ENCODE measurements at places on chromosomes 1 and 21.

- DNase-seq = no peak
Observed at GRCh38 chr1:119541389-119541788, 34.4 kb downstream of the HSD3B1 start.

DNA sequence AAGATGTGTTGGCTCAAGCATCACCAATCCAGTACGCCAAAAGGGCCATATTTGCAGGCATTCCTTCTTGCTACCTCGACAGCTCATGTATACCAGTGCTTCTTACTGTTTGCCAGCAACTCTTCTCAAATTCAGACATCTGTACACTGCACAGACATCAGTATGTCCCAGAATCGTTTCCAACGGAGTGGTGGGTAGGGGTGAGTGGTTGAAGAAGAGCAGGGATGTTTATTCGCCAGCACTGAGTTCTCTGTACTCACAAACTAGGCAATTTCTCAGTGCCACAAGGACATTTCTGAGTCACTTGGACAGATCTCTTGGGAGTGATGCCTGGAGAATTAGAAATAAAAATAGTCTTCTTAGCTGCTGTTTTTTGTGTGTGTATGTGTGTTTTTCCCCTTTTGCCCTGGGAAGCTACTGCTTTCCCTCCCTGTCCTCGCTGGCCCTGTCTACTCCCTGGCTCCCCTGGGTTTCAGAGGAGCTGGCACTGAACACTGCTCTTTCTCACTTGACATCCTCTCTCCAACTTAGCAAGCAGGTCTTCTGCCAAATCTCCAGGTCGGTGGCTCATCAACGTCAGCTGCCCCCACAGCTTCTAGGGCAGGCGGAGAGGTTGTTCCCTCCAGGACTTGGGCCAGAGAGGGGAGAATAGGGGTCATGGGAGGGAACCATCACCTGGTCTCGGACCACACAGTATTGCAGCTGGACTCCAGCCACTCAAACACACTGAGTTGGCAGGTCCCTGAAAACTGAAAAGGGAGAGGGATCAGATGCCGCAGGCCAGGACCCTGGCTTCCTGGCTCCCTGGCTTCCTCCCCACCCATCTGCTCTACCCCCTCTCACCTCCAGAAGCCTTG is 90.5 kb downstream of the NMNAT2 start:
- DNase-seq = no peak

GRCh38 chr1:226526801-226527595 is 21.6 kb upstream of the STUM start:
- no peak for DNase-seq

GRCh38 chr1:89271341-89272015 is 1.2 kb downstream of the GBP5 start:
- DNase-seq = no peak

- no peak for DNase-seq
Observed at GRCh38 chr1:232149287-232150201, 480.4 kb downstream of the SIPA1L2 start.

DNA sequence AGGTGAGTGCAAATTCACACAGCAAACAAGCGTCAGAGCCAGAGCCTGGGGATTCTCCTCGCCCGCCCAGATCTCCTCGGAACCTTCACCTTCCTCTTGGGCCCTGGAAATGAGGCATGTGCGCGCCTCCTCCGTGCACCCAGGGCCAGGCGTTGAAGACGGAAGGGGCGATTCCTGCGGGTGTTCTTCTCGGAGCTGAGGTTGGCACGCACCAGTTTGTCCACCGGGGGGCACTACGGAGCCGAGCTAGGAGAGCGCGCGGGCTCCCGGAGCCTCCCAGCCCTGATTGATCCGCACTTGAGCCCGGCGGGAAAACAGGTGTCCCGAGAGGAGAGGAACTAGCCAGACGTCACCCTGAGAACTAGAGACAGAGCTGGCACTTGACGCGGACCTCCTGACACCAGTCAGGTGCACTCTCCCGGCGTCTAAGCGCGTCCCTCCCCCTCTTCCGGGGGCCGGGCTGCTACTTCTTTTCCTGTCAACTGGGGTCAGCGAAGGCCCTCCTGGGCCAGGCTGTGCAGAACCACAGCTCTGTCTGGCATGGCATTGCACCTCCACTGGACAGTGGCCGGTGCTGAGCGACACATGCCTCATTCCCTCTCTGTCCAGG is 18.3 kb upstream of the SERINC2 start:
- peak; percentile 93 for DNase-seq

- DNase-seq = no peak
Observed at GRCh38 chr1:24315391-24315790, 3.8 kb upstream of the GRHL3 start.

GRCh38 chr1:12040457-12041051 is 21.3 kb downstream of the MIIP start:
- no peak for DNase-seq

DNA sequence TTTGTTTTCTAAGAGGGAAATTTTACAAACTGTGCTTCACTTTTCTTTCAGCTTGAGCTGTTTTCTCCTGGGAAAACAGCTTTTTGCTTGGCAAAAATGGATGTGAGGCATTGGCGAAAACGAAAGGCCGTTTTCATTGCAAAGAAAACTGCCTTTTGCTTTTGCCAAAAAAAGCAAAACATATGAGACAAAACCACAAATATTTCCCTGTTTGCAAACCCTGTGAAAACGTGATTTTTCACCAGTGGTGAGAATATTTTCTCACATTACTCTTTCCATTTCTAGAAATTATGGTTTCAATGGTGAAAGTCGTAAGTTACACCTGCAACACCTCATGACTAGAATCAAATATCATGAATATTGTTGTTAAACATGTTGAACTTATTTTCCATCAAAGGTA is 74.0 kb upstream of the ZBTB18 start:
- DNase-seq = no peak

- no peak for DNase-seq
Observed at GRCh38 chr1:151775894-151776664, 12.8 kb upstream of the MRPL9 start.

GRCh38 chr1:29179641-29180184 is 2.0 kb downstream of the SRSF4 start:
- no peak for DNase-seq

- no peak for DNase-seq
Observed at GRCh38 chr1:215517441-215517891, 49.6 kb upstream of the KCTD3 start.

- no peak for DNase-seq
Observed at GRCh38 chr1:28273216-28273860, 14.0 kb downstream of the SESN2 start.

- no peak for DNase-seq
Observed at GRCh38 chr1:14597343-14598006, 1.0 kb upstream of the KAZN start.

- DNase-seq = no peak
Observed at GRCh38 chr1:172163498-172164215, 256.8 kb upstream of the C1orf105 start.

- no peak for DNase-seq
Observed at GRCh38 chr1:60864722-60865121, 217.6 kb upstream of the NFIA start.

- no peak for DNase-seq
Observed at GRCh38 chr21:16589006-16589898, 859.5 kb downstream of the USP25 start.

GRCh38 chr21:29077651-29078090 is 4.2 kb upstream of the CCT8 start:
- no peak for DNase-seq

- DNase-seq = no peak
Observed at GRCh38 chr1:230537456-230537855, 104.8 kb upstream of the COG2 start.

DNA sequence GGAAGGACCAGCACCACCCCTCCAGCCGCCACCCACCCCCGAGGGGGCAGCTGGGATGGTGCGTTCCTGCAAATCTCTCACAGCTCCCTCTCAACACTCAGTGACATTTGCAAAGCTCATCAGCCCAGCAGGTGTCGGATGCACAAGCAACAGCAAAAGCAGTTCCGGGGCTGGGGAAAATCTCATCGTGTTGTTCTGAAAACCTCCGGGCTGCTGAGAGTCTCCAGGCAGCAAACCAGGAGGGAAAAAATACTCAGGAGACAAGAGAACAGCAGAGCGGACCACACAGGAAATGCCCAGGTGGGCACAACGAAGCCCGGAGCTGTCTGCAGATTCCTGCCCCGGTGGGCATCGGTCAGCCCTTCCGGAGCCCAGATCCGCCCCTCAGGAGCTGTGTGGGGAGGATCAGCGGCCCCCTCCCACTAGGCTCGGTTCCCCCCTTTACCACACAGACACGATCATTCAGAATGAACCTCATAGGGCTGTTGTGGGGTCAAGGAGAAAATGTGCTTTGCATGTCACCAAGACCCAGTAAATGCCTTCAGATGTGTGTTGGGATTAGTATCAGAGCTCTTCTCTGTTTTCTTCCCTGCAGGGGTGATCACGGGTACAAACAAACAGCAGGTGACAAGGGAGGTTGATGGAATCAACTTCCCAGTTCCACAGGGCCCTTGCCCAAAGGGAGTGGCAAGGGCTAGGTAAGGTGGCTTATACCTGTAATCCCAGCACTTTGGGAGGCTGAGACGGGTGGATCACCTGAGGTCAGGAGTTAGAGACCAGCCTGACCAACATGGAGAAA is 127.0 kb upstream of the TIAM1 start:
- no peak for DNase-seq

GRCh38 chr1:201653233-201653632 is 114.3 kb downstream of the NAV1 start:
- DNase-seq = no peak
